ENCODE measurements at places on chromosomes 4 and X.

- DNase-seq = no peak
These were observed 131.5 kb downstream of the PACRGL start for GRCh38 chr4:20831746-20832145.

GRCh38 chr4:140633124-140633523 lies 64.4 kb upstream of the UCP1 start:
- DNase-seq = no peak

- DNase-seq = peak; percentile 17
These were observed 724 bp downstream of the THOC2 start for GRCh38 chrX:123731987-123732669.

GRCh38 chrX:36462142-36462541 lies 542.6 kb downstream of the CFAP47 start:
- DNase-seq = no peak

DNA sequence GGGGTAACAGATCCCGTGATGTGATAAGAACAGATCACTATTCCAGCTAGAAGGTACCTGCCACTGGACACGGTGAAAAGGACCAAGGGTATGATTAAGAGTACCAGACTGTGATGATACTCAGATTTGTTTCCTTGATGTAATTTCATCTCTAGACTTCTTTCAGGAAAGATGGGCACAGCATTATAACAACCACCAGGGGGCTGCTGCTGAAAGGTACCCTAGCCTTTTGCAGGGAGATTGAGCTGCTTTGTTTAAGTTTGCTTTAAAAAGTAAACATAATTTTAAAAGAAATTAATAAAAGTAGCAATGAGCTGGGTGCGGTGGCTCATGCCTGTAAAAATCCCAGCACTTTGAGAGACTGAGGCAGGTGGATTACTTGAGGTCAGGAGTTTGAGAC lies 145.4 kb downstream of the EMCN start:
- DNase-seq = peak; percentile 4

- DNase-seq = no peak
These were observed 26.7 kb upstream of the TEC start for GRCh38 chr4:48296365-48296764.

- no peak for DNase-seq
These were observed 20.1 kb downstream of the ATP7A start for GRCh38 chrX:77930581-77930980.

- peak; percentile 36 for DNase-seq
These were observed 44.5 kb downstream of the SHROOM4 start for GRCh38 chrX:50769389-50770063.

DNA sequence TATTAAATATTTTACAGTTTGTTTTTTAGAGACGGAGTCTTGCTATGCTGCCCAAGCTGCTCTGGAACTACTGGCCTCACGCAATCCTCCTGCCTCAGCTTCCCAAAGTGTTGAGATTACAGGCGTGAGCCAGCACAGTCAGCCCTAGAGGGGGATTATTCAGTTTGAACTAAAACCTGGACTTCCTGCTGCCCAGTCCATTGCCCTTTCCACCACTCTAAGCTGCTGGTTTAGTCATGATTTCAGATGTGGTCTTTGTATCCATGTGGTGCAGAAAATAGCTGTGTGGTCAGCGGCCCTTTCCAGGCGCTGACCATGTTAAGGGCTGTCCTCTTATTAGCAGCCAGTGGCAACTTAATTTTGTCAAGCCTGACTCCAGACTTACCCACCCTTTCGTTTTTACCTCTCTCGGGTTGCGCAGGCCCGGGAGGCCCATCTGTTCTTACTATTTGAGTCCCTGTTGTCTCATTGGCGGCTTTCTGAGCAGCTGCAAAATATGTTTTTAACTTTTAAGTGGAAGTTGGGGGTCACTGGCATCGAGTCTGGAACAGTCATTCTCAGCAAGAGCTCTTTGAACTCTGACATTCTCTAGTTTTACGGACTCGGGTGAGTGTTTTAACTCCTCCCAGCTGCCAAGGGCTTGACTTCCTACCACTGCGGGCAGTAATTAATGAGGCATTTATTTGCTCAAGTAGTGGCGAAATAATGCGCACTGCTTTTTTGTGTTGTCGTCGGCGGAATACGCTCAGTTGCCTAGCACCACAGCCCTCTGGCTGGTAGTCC lies 773 bp upstream of the VMA21 start:
- DNase-seq = no peak

- DNase-seq = no peak
These were observed 229.8 kb upstream of the STS start for GRCh38 chrX:6917666-6918065.

- no peak for DNase-seq
These were observed 27.4 kb downstream of the LEF1 start for GRCh38 chr4:108141213-108141950.

DNA sequence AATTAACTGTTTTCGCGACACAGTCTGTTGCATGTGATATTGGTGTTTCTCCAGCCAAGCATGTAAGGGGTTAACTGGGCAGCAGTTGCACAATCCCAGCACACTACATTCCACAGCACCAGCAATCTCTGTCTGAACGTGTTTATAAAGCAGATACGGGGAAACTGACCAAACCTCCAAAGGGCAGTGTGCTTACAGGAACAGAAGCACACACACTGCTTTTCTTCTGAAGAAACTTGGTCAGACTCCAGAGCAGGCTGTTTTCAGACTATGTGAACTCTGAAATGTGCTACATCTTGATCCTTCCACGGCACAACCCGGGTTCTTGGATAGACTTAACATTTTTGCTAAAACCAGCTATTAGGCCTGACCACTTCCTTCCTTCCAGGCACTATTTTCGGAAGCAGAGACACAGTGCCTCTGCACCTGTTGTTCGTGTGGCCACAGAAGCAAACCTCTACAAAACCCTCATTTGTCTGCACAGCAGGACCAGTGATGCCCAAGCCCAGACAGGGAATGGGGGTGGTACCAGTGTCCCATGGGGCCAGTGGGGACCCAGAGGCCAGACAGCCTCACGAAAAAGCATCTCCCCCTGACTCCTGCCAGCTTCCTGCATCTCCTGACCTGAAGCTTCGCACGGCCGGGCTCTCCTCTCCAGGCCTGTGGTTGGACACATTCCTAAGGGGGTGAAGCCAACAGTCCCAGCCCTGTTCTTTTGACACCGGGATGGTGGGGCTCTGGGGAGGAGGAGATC lies 90.1 kb downstream of the IRF2 start:
- DNase-seq = peak; percentile 49

DNA sequence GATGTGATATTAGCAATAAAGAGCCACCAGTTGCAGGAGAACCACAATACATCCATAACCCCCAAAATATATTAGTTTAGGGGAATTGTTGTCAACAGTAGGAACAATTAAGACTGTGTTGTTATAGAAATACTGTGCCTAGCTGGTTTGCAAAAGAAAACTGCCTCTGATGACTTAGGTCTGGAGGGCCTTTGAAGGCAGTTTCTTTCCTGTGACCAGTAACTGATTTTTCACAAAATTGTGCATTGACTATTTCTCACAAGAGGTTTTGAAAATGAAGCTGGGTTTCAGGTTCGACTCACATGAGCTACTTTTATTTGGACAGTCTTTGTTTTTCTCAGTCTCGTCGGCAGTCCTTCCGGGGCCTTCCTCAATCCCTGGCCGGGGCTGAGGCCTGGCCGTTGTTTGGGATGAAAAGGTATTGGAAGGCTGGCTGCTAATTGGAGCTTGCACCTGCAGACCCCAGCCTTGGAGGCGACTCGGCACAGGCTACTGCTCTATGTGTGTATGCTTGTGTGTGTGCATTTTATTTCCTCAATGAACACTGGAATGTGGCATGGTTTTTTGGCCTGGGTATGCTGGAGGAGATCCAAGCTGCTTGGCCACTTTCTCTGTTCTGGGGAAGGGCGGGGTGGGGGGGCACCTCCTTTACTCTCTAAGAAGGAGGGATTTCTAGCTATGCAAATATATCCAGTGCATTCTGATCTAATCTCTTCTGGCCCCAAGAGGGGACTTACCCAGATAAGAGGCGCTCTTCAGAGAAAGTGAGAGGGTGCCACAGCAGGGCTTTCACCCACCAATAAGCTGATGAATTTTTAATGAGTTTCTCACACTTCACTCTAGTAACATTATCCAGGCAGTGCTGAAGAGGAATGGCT lies 49.5 kb upstream of the LNX1 start:
- peak; percentile 8 for DNase-seq

- DNase-seq = no peak
These were observed 70.1 kb downstream of the NSG1 start for GRCh38 chr4:4456816-4457578.

GRCh38 chrX:320126-320783 lies 1.7 kb upstream of the GTPBP6 start:
- no peak for DNase-seq

DNA sequence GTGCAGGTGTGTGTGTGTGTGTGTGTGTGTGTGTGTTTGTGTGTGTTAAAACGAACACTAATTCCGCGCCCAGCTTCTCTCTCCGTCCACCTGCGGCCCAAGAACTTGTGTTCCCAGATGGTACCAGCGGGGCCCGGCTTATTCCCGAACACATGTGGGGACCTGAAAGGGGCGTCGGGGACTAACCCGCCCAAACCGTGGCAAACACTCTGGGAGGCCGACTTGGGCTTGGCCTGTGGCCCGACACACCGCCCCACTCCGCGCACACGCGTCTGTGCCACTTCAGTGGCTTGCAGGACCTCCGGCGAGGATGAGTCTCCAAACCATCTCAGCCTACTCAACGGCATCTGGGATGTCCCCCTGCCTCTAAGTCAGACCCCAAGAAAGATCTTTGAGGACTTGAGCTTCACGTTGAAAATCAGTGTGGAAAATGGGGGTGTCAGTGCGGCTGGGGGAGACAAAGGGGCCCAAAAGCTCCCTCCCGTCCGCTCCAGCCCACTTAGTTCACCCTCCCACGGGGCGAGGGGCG lies 790 bp upstream of the HHIP start:
- no peak for DNase-seq

DNA sequence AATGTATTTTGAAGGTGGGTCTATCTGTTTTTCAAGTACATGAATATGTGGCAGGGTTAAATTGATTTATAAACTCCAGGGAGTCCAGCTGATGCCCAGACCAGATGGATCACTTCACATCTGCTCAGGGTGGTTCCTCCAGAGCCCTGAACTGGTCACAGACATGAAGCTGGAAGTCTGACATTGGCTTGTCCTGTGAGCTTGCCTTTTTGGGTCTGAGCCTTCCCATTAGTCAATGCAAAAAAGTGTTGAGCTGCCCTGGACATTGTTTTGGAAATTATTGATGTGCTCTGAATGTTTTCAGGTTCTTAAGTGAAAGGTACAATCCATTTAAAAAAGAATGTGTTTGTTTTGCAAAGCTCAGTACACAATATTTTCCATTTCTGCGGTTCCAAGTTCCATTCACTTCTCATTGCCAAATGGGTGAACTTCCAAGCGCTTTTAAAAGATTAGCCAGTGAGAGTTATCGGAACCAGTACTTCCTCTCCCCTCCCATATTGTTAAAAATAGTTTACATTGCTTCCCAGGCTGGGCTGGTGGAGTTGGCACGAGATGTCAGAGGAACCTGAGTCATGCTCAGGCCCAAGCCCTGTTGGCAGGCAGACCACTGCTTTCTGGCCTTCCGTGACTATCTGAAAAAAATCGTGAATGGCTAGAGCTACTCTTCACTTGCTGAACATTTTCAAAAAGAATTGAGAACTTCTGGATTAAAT lies 52.1 kb downstream of the PDGFRA start:
- DNase-seq = peak; percentile 49

GRCh38 chr4:140931911-140932310 lies 175.7 kb upstream of the TBC1D9 start:
- DNase-seq = no peak

GRCh38 chr4:153403726-153404125 lies 59.2 kb downstream of the MND1 start:
- no peak for DNase-seq

- DNase-seq = no peak
These were observed 23.9 kb downstream of the FBXO8 start for GRCh38 chr4:174259580-174259979.

DNA sequence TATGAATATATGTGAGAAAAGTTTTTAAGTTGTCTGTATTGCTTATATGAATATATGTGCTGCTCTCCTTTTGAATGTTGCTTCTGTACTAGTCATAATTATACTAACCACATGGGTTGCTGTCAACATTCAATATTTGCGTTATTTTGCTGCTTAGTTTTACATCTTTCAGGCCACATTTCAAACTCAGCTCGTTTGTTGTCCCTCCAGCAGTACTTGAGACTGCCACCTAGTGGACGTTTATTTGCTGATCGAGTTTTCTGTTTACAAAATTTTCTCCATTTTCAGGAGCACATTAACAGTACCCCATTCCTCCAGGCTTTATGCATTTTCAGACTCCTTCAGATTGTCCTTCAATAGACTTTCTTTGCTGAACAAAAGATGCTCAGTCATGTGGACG lies 75.8 kb downstream of the NUDT11 start:
- peak; percentile 25 for DNase-seq

GRCh38 chrX:107766470-107767150 lies 9.0 kb downstream of the TSC22D3 start:
- no peak for DNase-seq

DNA sequence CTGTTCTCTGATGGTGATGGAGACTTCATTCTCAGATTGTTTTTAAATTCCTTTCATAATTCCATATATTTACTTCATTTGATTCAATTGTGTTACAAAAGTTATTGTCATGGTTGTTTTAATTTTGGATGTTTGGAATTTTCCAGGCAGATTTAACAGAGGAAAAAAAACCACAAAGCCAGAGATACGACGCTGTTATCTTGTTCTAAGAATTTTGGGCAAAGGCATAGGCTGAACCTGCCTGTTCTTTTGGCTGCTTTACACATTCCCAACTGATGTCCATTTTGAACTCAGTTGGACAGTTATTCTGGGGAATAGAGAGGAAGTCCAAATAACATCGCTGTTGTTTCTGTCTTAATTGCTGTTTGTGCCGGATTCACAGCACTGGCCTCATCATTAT lies 65.7 kb downstream of the LINC00632 start:
- no peak for DNase-seq

DNA sequence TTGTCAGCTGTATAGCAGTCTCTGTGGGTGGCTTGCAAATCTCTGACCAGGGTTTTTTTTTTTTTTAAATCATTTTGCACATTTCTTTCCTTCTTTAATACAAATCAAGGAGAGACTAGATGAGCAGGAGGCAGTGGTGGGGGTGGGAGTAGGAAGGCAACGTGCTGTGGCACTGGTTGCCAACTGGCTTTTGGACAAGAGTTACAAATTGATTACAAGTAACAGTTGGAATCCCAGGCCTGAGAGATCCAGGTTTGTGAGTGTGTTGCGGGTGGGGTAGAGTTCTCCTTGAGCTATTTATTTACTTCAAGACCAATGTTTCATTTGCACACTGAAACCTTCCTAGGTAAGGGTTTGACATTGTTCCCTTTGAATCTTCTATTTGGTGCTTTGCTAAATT lies 325.3 kb downstream of the AFF2 start:
- DNase-seq = no peak

DNA sequence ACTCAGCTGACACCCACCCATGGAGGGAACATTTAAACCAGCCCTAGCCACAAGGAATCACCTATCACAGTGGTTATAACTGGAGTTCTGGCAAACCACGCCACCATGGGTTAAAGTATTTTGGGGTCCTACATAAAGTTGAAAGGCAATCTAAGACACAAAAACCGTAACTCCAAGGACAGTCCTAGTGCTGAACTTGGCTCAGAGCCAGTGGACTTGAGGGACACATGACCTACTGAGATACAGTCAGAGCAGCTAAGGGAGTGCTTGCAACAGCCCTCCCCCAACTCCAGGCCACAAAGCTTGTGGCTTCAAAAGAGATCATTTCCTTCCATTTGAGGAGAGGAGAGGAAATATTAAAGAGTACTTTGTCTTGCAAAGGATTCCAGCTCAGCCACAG lies 300.5 kb downstream of the FGF13 start:
- DNase-seq = no peak
